Breast epithelium (tissue), 4 donors: ENCODE measurements at places on chromosomes 12 and 14. TPM values are rescaled to one million over a fixed set of nuclear protein-coding genes. Genes with fewer than 3 reads are reported as not detected.

RERG gene
- 16.3 TPM for total RNA-seq

GRCh38 chr14:89406941-89407340, 10.1 kb downstream of the FOXN3 start:
- no peaks in the 10 kb centered on the region for H3K36me3 ChIP-seq
- H3K4me1 ChIP-seq, result peaks cover 10% of the 10 kb centered on the region
- DNase-seq, result no peak
- H3K27me3 ChIP-seq, result no peaks in the 10 kb centered on the region
- H3K27ac ChIP-seq, result no peak overlapping the region
- H3K4me3 ChIP-seq, result no peak overlapping the region

KCNA5 gene
- total RNA-seq, result not detected

GRCh38 chr12:39772821-39773259, 153.2 kb upstream of the ABCD2 start:
- no peak for DNase-seq
- H3K27me3 ChIP-seq, result no peaks in the 10 kb centered on the region
- no peaks in the 10 kb centered on the region for H3K36me3 ChIP-seq
- no peak overlapping the region for H3K27ac ChIP-seq
- no peaks in the 10 kb centered on the region for H3K4me1 ChIP-seq
- H3K4me3 ChIP-seq, result no peak overlapping the region

- H3K36me3 ChIP-seq, result no peaks in the 10 kb centered on the region
- no peak for DNase-seq
- no peak overlapping the region for H3K27ac ChIP-seq
- no peak overlapping the region for H3K4me3 ChIP-seq
- no peaks in the 10 kb centered on the region for H3K4me1 ChIP-seq
Measured at GRCh38 chr12:48336061-48336460, 14.7 kb downstream of the ZNF641 start.

WDHD1 gene
- 2.3 TPM for total RNA-seq

RNASE7 gene
- total RNA-seq, result not detected

- no peak for DNase-seq
- no peaks in the 10 kb centered on the region for H3K36me3 ChIP-seq
- no peak overlapping the region for H3K27ac ChIP-seq
- no peak overlapping the region for H3K4me3 ChIP-seq
- H3K4me1 ChIP-seq, result no peaks in the 10 kb centered on the region
Measured at GRCh38 chr12:95130096-95130495, 56.7 kb upstream of the NR2C1 start.

GRCh38 chr12:2301531-2302461, 249.0 kb downstream of the CACNA1C start:
- H3K27ac ChIP-seq, result peak overlapping the region; percentile 80
- no peak for DNase-seq
- H3K27me3 ChIP-seq, result no peaks in the 10 kb centered on the region
- H3K36me3 ChIP-seq, result no peaks in the 10 kb centered on the region
- peaks cover 3% of the 10 kb centered on the region for H3K4me1 ChIP-seq
- H3K4me3 ChIP-seq, result no peak overlapping the region

MYO1H gene
- total RNA-seq, result 2.0 TPM

- H3K4me1 ChIP-seq, result no peaks in the 10 kb centered on the region
- DNase-seq, result no peak
- no peaks in the 10 kb centered on the region for H3K27me3 ChIP-seq
- peak overlapping the region; percentile 97 for H3K27ac ChIP-seq
- H3K4me3 ChIP-seq, result peak overlapping the region; percentile 72
Measured at GRCh38 chr14:23286902-23287479, 1.1 kb upstream of the HOMEZ start.

TTC9 gene
- 3.9 TPM for total RNA-seq

ANGEL1 gene
- total RNA-seq, result 24.7 TPM

- H3K4me1 ChIP-seq, result no peaks in the 10 kb centered on the region
- H3K4me3 ChIP-seq, result no peak overlapping the region
- no peak for DNase-seq
- H3K36me3 ChIP-seq, result no peaks in the 10 kb centered on the region
- H3K27ac ChIP-seq, result no peak overlapping the region
Measured at GRCh38 chr12:44260581-44260980, 424.7 kb downstream of the TMEM117 start.

DNA sequence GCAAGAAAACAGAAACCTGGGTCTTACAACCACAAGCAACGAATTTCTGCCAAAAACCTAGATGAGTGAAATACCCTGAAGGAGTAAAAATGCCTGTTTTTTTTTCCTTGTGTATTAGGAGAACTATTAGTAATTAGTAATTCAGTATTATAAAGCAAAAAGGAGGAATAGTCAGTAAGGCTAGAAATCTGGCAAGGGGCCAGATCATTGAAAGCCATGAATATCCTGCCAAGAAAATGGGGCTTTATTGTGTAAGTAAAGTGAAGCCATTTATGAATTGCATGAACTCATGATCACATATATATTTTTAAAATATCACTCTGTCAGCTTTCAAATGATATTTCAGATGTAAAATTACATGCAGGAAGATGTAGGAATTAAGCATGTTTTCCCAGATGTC, 57.9 kb downstream of the TXNDC16 start:
- H3K4me3 ChIP-seq, result no peak overlapping the region
- H3K27ac ChIP-seq, result no peak overlapping the region
- DNase-seq, result no peak
- H3K4me1 ChIP-seq, result no peaks in the 10 kb centered on the region
- no peaks in the 10 kb centered on the region for H3K27me3 ChIP-seq

DNA sequence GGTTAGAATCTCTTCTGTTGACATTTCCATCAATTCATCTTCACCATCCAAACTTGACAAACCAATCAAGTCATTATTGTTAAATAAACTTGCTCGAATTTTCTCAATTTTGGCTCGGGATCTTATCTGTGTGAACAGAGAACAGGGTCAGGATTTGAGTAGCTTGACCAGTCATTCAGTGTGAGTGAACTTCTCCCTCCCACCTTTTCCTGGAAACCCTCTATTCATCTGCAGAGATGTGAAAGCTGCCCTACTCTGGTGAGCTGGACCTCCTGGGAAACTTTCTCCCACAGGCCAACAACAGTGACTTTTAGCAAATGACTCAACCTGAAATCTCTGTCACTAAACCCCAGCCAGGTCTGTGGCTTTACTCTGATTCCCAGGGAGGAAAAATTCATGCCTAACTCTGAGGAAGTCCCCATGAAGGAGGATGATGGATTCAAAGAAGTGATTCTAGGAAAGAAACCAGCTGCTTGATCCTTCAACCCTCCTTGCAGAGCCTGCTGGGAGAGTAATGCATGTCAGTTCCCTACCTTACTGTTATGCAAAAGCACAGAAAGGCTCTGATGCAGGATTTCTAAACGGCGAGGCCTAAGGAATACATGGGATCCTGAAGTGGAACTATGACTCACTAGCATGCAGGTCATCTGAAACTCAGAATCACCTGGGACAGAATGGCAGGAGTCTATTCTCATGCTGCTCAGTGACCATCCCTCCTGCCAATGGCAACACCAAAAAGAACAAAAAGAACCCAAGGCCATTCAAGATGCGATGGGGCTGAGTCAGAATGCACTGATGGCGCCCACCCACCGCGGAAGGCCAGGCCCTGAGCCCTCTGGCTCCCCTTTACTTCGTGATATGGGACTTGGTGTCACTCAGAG, 58.0 kb downstream of the TRAFD1 start:
- DNase-seq, result no peak
- no peak overlapping the region for H3K4me3 ChIP-seq
- H3K36me3 ChIP-seq, result peaks cover 11% of the 10 kb centered on the region
- peaks cover 9% of the 10 kb centered on the region for H3K4me1 ChIP-seq
- peak overlapping the region; percentile 53 for H3K27ac ChIP-seq

IAPP gene
- not detected for total RNA-seq

DNA sequence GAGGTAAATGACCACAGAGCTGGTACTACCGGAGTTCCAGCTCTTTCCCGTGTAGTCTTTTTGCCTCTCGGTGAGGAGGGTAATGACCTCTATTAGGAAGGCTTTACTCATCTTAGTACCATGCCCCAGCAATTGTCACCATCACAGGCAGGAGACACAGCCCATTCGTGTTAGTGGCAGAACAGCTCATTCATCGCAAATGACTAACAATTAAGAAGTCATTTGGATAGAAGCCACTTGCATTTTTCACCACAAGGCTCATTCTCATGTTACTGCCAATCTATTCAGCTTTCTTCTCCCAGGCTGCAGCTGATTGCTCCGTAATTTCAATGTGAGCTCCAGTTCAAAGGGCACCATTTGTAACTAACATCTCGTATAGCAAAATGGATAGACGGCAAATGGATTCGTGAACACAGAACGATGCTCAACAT, 718.8 kb upstream of the TMEM132C start:
- no peaks in the 10 kb centered on the region for H3K36me3 ChIP-seq
- no peak for DNase-seq
- H3K27me3 ChIP-seq, result no peaks in the 10 kb centered on the region
- no peaks in the 10 kb centered on the region for H3K4me1 ChIP-seq
- H3K4me3 ChIP-seq, result no peak overlapping the region

DNA sequence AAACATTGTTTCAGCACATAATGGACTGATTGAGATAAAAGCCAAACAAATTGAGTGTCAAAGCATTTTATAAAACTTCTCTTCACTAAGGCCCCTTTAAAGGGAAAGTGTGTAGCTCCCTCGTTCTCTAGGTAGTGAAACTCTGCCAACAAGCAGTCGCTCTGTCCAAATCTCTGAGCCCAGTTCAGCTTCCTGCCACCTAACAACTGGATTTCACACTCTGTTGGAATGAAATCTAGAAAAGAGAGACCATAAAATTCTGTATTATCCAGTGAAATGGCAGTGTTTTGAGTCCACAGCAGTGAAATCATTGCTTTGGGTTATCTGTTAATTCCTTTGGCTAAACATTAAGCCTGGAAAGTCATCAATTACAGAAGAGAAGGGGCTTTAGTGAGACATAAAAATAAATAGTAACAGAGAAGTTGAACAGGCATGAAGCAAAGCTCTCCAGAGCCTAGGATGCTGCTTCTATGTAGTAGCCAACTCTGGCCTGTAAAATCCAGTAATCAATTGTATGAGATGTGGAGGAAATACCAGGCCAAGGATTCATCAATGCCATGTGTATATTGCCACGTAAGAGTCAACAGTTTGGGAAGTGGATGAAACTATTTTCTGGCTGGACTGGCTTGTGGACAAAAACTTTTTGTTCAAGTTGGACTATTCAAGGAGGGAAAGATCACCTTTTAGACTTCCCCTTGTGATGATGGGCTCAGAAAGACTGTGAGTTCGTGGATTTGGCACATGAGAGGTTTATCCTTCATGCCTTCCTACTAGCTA, 122.5 kb downstream of the WIF1 start:
- H3K27ac ChIP-seq, result peak overlapping the region; percentile 51
- no peak for DNase-seq
- no peak overlapping the region for H3K4me3 ChIP-seq
- H3K36me3 ChIP-seq, result no peaks in the 10 kb centered on the region
- H3K4me1 ChIP-seq, result no peaks in the 10 kb centered on the region
